ENCODE measurements at places on chromosomes 5 and 9. TPM values are rescaled to one million over a fixed set of nuclear protein-coding genes. Genes with fewer than 3 reads are reported as not detected.

GRCh38 chr9:85723215-85723614, 18.5 kb downstream of the AGTPBP1 start:
- H3K27ac ChIP-seq: no peak overlapping the region
- H3K27me3 ChIP-seq: no peaks in the 10 kb centered on the region
- DNase-seq: no peak
- H3K4me1 ChIP-seq: no peaks in the 10 kb centered on the region
- H3K4me3 ChIP-seq: no peak overlapping the region
- no peaks in the 10 kb centered on the region for H3K36me3 ChIP-seq

GRCh38 chr9:37528652-37529471, 43.1 kb downstream of the POLR1E start:
- H3K27me3 ChIP-seq: no peaks in the 10 kb centered on the region
- no peaks in the 10 kb centered on the region for H3K4me1 ChIP-seq
- H3K27ac ChIP-seq: no peak overlapping the region
- DNase-seq: no peak
- no peaks in the 10 kb centered on the region for H3K36me3 ChIP-seq
- H3K4me3 ChIP-seq: no peak overlapping the region

GRCh38 chr9:131799177-131799823, 59.4 kb upstream of the RAPGEF1 start:
- DNase-seq: no peak
- no peak overlapping the region for H3K4me3 ChIP-seq
- H3K36me3 ChIP-seq: no peaks in the 10 kb centered on the region
- no peaks in the 10 kb centered on the region for H3K4me1 ChIP-seq
- no peak overlapping the region for H3K27ac ChIP-seq
- H3K27me3 ChIP-seq: no peaks in the 10 kb centered on the region

DNA sequence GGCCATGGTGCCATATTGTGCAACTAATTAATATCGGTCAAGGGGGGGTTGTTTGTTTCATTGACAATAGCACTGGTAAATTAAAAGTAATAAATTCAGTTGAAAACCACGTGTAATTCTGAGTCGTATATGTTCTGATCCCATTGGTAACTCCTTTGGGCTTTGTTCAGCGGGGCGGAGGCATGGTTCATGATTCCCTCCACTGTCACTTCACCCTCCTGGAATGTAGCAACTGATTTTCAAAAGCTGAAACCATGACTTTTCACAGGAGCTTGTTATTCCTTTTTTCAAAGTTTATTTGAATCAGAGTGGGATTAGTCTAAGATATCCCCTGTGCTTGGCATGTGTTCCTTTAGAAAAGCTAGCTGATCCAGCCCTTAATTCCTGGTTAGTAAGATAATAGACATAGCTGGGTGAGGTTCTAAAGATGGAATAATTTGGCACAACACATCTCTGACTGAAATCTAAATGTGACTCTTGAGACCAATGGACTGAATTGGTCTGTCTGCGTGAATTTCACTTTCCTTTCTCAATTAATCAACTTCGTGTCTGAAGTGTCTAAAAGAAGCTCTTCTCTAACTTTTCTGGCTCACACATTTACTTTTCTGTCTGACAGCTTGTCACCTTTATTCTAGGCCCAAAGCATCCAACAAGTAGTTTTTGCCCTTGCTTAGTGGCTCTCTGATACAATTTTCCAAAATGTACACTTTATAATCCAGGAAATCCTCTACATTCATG, 185.7 kb upstream of the VCAN start:
- H3K4me3 ChIP-seq: no peak overlapping the region
- H3K27me3 ChIP-seq: no peaks in the 10 kb centered on the region
- H3K27ac ChIP-seq: no peak overlapping the region
- H3K36me3 ChIP-seq: no peaks in the 10 kb centered on the region
- H3K4me1 ChIP-seq: no peaks in the 10 kb centered on the region
- no peak for DNase-seq

The SIGMAR1 gene
- 131 TPM for total RNA-seq
